ENCODE measurements at places on chromosomes 16 and 17.

- DNase-seq = no peak
Observed at GRCh38 chr16:7089751-7090150, 242.9 kb upstream of the RBFOX1 start.

GRCh38 chr16:1945559-1946391, 2.8 kb upstream of the MSRB1 start:
- no peak for DNase-seq

DNA sequence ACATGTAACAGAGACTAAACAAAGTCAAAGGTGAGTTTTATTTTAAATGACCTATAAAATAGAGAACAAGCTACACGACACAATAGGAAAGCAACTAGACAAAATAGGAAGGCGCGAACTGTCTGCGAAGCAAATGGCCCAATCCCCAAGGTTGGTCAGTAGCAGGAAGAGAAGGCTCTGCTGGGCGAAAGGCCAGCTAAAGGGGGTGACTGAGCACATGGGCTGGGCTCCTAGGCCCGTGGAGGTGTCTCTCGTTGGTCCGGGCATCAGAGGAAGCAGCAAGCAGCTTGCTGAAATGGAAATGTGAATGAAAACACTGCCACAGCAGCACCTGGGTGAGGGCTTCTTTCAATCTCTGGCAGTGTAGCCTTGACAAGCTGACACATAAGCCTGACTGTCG, 129.4 kb downstream of the ZNF778 start:
- no peak for DNase-seq

DNA sequence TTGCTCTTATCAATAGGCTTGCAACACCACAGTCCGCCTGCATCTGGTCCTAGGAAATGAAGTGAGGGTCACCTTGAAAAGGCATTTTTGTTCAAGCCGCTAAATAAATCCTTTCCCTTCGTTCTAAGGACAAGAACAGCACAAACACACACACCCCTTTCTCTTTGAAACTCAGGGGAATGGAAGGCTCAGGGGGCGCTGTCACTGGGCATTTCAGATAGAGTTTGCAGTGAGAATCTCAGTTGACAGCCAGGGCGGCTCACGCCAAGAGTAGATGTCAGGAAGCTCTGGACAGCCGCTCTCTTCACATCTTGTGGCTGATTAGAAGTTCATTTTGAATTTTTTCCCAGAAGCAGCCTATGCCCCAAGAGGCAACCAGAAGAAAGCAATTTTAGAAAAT, 39.8 kb downstream of the ABAT start:
- no peak for DNase-seq

DNA sequence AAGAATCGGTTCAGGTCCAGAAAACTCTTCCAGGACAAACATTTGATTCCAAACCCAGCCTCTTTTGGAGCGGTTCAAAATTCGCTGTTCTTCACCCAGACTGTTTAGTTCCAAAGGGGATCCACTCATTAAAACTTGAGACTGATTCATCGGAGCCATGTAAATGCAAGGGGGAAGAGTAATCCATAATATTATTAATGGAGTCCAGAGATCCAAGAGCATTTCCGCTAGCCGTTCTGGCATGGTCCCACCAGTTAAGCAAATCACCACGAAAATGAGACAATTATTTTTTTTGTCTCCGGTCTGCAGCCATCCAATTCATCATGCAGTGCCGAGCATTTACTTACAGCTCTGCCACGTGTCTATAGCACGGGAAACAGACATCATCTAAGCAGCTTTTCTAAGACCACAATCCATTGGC, 15.1 kb downstream of the CDH8 start:
- DNase-seq = no peak

DNA sequence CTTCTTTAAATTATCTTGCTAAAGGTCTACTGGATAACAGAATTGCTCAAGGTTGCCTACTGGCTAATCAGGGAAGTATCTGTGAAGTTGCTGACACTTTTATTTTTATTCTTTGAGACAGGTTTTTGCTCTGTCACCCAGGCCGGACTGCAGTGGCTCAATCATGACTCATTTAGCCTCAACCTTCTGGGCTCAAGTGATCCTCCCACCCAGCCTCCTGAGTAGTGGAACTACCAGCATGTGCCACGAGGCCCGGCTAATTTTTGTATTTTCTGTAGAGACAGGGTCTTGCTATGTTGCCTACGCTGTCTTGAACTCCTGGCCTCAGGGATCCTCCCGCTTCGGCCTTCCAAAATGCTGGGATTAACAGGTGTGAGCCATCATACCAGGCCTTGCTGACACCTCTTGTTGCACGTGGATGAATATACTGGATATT, 43.1 kb downstream of the GLG1 start:
- peak; percentile 93 for DNase-seq

DNA sequence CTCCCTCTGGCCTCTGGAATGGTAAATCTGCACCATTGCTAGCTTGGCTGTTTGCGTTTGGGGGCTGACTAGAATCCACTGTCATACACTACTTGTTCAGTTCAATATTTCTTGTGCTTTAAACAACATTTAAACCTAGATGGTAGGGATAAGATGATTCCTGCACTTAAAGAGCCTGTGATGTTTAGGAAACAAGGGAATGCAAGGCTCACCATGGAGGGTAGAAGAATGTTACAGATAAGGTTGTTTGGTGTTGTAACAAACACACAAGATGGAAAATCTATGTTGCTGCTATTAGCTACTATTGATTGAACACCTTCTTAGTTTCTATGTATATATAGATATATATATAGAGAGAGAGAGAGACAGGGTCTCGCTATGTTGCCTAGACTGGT, 31.4 kb downstream of the YPEL2 start:
- DNase-seq = no peak

DNA sequence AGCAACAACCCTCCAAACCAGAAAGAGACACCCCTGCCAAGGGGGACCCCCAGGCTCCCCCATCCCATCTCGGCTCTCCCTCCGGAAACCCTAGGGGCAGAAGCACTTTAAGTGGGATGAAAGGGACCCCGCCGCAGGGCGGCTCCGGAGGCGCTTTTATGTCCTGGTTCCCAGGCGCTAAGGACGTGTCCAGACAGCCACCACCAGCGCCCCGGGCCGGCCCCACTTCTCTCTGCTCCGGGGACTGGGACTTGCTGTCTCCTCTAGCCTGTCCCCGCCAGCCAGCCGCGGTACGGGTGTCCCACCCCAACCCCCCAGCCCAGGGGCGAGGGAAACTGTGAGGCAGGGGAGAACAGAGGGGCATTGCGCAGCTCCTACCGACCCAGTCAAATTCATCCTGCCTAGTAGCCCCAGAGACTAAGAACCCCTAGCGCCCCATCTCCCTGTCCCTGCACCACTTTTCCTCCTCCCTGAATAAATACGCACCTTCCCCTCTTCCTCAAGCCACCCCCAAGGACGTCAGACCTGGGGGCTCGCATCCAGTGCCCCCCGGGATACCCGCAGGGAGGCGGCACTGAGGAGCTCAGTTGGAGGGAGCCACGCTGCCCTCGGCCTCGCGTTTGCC, 4.1 kb downstream of the SP6 start:
- DNase-seq = no peak

DNA sequence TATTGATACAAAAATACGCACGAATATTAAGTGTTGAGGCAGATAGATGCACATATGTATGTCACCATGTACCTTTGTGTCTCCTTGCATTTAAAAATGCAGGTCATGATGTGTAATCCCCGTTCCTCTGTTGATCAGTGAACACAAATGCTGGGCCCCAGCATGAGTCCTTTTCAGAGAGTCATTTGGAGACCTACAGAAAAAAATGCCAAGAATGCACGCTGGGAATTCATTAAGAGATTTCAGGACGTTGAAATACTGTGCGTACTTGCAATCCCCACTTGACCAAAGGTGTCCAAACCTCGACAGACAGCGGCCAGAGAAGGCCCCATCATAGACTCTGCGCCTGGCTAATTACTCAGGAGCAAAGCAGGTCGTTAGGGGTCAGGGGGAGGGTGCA, 496.0 kb downstream of the MAF start:
- no peak for DNase-seq

DNA sequence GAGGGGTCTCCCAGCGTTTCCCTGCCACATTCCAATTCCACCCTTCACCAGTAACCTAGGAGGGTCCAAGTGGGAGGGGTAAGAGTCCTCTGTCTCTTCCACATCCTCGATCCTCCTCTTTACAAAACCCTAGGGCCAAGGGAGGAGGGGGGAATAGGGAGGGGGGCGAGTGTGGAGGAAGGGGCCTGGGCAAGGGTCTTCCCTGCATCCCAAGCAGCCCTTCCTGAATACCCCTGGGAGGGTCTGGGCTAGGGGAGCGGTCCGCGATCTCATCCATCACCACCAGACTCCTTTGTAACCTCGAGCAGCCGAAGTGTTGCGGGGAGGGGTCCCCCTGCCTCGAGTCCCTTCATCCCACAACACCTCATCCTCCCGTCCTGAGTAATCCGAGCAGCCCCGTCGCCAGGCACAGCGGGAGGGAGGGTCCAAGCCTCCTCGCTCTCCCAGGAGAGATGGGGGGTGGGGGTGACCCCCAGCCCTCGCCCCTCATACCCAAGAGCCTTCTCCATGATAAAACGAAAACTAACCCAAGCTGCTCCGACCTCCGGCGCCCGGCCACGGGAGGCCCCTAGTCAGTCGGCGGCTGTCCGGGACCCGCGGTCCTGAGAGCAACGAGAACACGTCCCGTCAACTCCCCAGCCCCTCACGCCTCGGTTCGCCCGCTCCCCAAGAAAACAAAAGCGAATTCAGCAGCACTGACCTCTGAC, 502 bp downstream of the SMPD3 start:
- no peak for DNase-seq

GRCh38 chr16:17327664-17328335, 143.0 kb downstream of the XYLT1 start:
- DNase-seq = no peak

GRCh38 chr16:52095471-52095870, 451.5 kb downstream of the TOX3 start:
- DNase-seq = no peak

GRCh38 chr16:81765111-81765919, 13.8 kb upstream of the PLCG2 start:
- no peak for DNase-seq

GRCh38 chr16:66886321-66886720, 6.0 kb downstream of the PDP2 start:
- DNase-seq = no peak

GRCh38 chr17:78499715-78500540, 77.3 kb downstream of the DNAH17 start:
- no peak for DNase-seq
